ENCODE measurements at places on chromosomes 7 and 10.

- DNase-seq = no peak
These were observed 85.7 kb downstream of the ANLN start for GRCh38 chr7:36475381-36475780.

DNA sequence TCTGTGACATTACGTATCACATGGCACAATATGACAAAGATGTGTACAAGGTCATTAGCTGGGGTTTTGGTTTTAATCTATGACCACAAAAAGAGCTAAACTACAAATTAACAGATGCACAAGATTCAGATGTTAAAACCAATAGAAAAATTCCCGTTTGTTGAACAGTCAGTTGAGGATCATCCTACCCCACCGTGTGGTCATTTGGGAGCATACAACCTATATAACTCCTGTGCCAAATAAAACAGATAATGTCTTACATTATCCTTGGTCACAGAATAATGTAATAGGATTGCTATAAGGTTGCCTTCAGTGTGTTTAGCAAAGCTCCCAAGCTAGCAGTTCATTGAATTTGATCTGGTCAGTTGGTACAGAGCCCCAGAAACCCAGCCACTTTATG, 28.2 kb downstream of the ASNS start:
- no peak for DNase-seq

- DNase-seq = no peak
These were observed 24.3 kb downstream of the SPAG6 start for GRCh38 chr10:22369434-22370072.

- no peak for DNase-seq
These were observed 122.7 kb upstream of the STEAP4 start for GRCh38 chr7:88429382-88429781.

DNA sequence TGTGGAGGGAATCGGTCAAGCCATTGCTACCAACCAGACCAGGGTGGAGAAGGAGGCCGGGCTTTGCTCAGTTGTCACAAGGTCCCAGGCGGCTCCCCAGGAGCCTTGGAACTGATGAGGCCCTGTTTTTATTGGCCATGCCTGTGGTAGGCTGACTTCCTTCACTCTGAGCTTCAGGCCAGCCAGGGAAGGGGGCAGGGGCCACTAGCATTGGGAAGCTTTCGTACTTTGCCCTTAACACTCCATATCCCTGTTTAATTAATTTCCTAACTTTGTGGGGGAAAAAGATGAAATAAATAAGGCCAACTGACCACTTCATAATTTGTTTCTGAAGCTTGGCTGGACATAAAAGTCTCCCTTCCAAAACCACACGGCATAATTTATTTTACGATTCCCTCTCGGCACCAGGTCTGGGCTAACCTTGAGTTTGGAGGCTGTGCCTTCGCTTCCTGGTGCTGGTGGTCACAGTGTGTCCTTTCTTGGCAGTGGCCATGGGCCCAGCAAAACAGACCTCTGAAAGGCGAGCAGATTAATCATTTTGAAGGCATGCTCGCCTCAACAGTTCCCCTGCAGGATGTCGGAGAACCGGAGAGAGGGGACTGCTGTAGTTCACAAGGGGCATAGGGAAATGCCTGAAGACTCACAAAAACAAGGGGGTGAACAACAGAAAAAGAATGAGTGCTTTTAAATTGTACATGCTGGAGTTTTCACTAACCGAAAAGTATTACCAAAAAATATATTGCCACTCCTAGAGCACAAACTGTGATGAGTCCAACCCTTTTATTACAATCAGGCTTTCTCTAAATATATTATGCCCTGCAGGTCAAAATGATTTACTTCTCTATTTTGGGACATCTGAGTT, 966.0 kb downstream of the LRMDA start:
- DNase-seq = no peak

GRCh38 chr7:109377076-109377884, 807.6 kb downstream of the DNAJB9 start:
- DNase-seq = no peak

GRCh38 chr10:82551506-82551905, 676.5 kb downstream of the NRG3 start:
- DNase-seq = no peak

DNA sequence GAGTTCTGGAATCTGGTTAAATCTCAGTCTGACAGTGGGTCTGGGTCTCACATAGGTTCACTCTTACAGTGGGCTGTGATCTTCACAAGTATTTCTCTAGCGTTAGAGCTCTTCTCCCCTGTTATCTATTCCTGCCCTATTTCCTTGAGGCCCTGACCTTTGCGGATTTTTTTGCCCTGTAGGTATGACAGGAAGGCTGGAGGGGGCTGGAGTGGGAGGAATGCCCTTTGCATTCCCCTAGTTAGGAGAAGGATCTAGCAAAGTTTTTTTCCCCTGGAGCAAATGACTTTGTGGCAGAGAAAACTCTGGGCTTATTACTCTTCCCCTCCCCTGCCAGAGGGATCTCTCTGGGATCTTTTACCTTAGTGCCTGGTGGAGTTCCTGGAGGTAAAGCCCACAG, 49.2 kb downstream of the GALNT11 start:
- DNase-seq = no peak

GRCh38 chr10:131311661-131312477, at the start of gene TCERG1L:
TSS of gene TCERG1L (minus strand) at chr10:131311721. CDS start at chr10:131311635, 86 bp downstream.
- no peak for DNase-seq

- DNase-seq = no peak
These were observed 105.0 kb downstream of the ZNF248 start for GRCh38 chr10:37752334-37752875.

GRCh38 chr7:117384688-117385362, 42.5 kb downstream of the ASZ1 start:
- no peak for DNase-seq
